Stimulated activated CD8-positive, alpha-beta memory T cell treated with anti-CD3 and anti-CD28 coated beads, Interleukin-7, amount 100 ng/mL, for 1 hour (primary cell): ENCODE measurements at places on chromosomes 1 and 21.

DNA sequence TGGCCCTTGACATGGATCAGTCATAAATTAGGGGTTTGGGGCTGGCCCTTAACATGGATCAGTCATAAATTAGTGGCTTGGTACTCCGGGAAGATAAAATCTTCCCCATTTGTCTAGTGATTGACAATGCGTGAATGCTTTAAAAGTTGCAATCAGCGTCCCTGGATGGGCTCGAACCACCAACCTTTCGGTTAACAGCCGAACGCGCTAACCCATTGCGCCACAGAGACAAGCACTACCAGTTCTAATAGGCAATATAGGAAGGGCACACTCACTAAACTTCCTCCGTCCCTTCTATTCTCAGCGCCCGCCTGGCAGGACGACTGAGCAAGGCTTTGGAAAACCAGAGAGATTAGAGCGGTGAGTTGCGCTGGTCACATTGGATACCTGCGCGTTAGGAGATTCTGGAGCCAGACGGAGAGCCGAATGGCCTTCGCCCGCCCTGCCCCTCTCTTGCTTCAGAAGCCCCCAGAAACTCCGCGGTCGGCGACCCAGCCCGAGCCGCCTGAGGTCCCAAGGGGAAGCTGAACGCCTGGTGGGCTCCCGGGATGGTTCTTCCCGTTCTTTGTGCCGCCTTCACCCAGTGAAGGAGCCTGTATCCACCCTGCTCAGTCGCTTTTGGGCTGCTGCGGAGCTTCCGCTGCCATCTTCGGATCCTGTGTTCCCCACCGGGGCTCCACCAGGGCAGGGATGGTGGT lies 235.9 kb downstream of the FAM72C start:
- no peak for DNase-seq

- peak; percentile 76 for DNase-seq
Observed at GRCh38 chr1:205284420-205285144, 37.0 kb downstream of the NUAK2 start.

DNA sequence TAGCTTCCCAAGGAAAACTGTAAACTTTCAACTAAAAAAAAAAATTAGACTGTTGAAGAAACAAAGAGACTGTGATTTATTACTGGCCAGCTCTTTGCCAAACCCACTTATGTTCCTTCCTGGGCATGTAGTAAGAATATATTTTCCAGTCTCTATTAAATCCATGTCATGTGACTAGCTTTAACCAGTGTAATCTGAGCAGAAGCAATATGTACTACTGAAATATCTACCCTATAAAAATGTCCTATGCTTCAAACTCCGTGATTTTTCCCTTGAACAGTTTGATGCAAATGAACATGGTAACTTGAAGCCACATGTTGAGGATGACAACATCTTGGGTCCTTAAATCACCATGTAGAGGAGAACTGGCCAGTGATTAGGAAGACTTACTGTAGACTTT lies 144.5 kb downstream of the NTMT2 start:
- no peak for DNase-seq

DNA sequence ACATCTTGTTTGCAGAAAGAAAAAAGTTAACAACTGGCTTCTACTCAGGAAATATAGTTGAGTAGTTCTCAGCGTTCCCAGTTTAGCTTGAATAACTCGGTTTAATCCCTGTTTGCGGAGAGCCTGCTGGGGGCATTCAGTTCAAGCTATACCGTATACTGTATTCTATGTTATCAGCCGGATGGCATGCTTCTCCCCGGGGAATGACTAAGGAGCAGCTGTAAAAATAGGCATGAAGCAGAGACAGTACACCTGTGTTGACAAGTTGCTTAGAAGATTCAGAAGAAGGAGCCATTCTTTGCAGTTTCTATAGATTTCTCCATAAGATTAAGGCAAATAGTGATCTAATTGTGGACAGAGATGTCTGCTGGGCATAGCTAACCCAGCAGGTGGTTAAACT lies 267.8 kb upstream of the NCAM2 start:
- DNase-seq = no peak

GRCh38 chr1:88985032-88985431 lies 7.4 kb downstream of the KYAT3 start:
- DNase-seq = no peak
